ENCODE measurements at places on chromosomes 1 and 21.

DNA sequence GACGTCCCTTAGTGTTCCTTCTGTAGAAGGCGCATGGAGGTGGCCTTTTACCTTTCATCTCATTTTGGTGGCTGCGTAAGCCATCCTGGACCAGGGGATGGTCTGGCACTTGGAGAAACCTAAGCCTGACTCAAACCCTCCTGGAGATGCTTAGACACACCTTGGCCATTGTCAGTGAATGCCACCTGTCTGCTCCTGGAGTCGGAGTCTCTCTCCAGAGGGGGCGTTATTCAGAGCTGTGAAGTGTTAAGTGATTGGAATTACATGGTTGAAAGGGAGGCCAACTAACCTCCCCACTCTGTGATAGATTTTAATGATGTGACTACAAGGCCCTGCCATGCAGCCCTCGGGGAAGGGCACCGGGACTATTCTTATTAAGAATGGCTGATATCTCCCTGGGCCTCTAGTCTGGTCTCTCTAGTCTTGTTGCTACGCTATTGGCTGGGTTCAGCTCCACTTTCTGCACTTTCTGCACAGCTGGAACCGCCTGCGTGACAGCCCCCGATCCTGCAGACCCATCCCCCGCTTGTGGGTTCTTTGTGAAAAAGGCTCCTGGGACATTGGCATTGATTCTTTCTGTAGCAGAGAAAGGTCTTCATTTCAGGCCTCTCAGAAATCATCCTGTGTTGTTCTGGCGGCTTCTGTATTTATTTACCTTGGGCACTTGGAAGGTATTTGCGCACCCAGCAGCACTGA lies 4.2 kb downstream of the RASSF5 start:
- no peak for DNase-seq

DNA sequence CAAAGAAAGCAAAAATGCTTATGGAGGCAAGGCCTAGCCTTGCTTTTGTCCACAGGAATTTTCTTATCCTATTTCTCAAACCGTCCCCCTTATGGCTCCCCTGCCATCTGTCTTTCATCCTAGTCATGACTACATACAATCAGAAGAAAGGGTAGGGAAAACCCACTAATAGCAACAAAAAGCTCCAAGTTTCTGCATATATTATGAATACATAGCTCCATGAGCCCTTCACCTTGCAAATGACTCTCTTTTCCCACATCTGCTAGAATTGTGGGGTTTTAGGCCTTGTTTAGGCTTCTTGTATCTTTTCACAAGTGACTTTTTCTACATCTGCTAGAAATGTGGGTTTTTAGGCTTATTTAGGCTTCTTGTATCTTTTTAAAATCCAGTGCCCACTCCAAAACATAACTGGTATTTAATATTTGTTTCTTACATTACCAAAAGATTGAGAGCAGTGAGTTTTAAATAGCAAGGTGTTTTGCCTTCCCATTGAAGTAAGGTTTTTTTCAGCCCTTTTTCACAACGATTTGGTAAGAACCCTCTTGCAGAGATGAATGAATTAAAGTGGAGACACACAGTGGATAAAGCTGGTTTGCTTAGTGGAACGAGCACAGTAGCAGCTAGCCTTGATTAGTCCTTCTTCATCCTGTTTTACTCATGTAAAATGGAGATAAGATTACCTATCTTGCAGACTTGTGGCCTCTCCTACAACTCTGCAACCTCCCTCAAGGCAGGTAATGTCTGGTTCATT lies 4.4 kb downstream of the GADD45A start:
- no peak for DNase-seq

- DNase-seq, result no peak
Observed at GRCh38 chr1:167821969-167822685, 91.8 kb downstream of the ADCY10 start.

DNA sequence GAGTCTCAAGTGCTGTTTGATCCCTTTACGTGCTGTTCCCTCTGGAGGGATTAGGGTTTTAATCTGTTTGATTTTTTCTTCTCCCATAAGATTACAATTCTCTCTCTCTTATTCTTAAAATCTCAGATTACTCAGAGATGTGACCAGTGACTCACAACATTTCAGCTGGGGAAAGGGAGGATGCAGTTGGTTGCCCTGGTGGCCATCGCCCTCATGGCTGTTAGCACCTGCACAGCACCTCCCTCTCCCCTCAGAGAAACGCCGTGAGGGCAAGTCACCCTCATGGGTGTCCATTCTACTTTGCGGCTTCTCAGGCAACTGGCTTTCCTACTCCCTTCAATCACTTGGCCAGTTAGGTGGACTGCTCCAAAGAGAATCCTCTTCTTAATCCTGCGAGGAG lies 42.4 kb upstream of the KCNA3 start:
- DNase-seq, result no peak

DNA sequence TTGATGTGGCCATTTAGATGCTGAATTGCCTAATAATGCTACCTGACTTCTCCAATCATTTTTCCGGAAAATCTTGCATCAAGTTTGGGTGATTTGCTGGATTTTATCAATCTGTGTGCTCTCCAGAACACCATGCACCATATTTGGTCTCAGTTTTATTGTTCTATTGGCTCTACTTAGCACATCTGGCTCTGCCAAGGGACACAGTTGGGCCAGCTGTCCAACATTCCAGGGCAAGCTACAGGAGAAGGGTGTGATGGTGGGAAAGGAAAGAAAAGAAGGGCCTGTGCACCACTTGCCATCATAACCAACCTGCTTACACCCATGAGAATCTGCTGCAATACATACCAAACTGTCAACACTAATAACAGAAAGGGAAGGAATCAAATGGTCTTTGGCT lies 90.2 kb upstream of the NFIA start:
- no peak for DNase-seq

DNA sequence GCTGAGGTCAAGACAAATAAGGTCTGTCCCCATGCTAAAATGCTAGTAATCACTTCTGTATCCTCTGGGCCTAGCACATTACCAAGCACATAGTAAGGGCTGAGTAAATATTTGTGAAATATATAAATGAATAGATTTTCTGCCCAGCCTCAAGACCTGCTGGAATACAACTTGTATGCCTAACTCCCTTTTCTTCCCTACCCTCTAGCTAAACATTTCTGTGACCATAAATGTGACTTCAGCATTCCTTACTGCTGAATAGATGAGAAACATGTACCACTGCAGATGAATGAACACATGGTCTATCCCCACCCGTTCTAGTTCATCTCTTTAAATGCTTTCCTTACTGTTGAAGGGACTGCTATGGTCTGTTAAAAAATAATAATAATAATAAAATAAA lies 209.0 kb upstream of the HOOK1 start:
- no peak for DNase-seq

GRCh38 chr1:187415065-187415464 lies 586.3 kb downstream of the PLA2G4A start:
- DNase-seq, result no peak

GRCh38 chr1:234891427-234891826 lies 237.2 kb downstream of the TOMM20 start:
- DNase-seq, result no peak

DNA sequence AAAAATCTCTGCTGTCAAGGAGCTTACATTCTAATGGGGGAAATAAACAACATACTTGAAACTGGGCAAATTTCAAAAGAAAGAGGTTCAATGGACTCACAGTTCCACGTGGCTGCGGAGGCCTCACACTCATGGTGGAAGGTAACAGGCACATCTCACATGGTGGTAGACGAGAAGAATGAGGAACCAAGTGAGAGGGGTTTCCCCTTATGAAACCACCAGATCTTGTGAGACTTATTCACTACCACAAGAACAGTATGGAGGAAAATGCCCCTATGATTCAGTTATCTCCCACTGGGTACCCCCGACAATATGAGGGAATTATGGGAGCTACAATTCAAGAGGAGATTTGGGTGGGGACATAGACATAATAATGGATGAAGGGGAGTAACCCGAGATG lies 226.4 kb downstream of the ZP4 start:
- DNase-seq, result no peak

- no peak for DNase-seq
Observed at GRCh38 chr21:32360401-32360975, 32.3 kb downstream of the URB1 start.

GRCh38 chr1:116740746-116741145 lies 13.5 kb upstream of the CD2 start:
- no peak for DNase-seq

GRCh38 chr1:110872745-110873720 lies at the start of gene CD53:
CD53 (plus strand) TSS chr1:110873148; CDS start chr1:110891409, 18,261 bp downstream.
- DNase-seq, result no peak

- no peak for DNase-seq
Observed at GRCh38 chr1:37940299-37940947, 6.4 kb downstream of the INPP5B start.

DNA sequence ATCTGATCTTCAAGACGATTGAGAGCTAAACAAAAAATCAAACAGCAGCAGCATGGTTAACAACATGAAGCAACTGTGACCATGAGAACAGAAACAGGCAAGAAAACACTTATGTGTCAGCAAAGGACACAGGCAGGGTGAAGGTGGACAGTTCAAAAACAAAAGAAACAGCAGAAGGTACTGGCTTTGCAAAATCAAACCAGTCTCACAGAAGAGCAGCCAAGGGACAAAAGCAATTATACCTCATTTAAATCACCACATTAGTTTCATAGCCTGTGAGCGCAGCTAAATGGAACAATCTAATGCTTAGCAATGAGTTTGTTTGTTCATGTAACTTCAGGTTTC lies 59.1 kb downstream of the CAPN2 start:
- no peak for DNase-seq

DNA sequence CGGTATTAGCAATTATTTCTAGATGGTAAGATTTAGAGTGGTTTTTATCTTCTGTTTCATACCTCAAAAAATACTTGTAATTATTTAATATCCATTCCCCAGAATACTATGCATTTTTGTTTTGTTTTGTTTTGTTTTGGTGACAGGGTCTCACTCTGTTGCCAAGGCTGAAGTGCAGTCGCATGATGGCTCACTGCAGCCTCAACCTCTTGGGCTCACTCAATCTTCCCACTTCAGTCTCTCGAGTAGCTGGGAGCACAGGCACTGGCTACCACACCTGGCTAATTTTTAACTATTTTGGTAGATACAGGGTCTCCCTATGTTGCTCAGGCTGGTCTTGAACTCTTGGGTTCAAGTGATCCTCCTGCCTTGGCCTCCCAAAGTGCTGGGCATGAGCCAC lies 252.7 kb downstream of the AKT3 start:
- no peak for DNase-seq

DNA sequence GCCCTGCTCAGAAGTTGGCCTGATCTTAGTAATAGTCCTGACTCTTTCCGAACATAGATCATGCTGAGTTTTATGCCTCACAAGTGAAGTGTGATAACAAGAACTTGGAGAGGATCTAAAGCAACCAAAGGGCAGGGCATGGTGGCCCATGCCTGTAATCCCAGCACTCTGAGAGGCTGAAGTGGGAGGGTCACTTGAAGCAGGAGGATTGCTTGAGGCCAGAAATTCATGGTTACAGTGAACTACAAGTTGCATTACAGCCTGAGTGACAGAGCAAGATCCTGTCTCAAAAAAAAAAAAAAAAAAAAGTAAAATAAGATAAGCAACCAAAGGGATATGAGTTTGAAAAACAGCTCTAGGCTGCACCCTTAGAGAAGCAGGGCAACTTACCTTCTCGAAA lies 18.5 kb upstream of the BCL9 start:
- DNase-seq, result no peak
